ENCODE measurements at places on chromosomes 16 and 17.

GRCh38 chr17:4329838-4330237 lies 36.6 kb downstream of the UBE2G1 start:
- DNase-seq = no peak

DNA sequence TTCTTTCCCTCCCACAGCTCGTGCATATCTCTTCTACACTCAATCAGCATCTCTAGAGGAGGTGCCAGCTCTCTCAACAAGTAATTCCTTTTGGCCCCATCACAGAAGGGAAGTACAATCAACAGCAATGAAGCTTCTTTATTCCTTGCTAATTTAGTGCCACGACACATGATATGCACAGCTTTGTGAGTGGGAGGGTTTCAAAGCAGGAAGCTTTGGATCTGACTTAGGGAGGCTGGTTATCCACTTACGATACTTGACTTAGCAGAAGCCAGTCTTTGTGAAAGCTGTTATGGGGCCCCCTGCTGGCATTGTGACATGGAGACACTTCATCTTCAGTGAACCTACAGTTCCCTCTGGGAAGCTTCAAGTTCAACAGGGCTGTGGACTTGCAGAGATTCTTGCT lies 81.0 kb downstream of the TMEM100 start:
- no peak for DNase-seq

GRCh38 chr16:29665294-29666077 lies 2.4 kb downstream of the SPN start:
- DNase-seq = no peak

- DNase-seq = no peak
Measured at GRCh38 chr16:53707671-53708070, 3.7 kb downstream of the FTO start.
